ENCODE measurements at places on chromosomes 16 and 17.
A peak's percentile ranks its signal among the peaks of the same experiment; 100 is the strongest.

- DNase-seq: no peak
These were observed 327.0 kb downstream of the FOXL1 start for GRCh38 chr16:86905302-86905701.

- DNase-seq: peak; percentile 47
These were observed 736 bp downstream of the CNP start for GRCh38 chr17:41967141-41967920.

DNA sequence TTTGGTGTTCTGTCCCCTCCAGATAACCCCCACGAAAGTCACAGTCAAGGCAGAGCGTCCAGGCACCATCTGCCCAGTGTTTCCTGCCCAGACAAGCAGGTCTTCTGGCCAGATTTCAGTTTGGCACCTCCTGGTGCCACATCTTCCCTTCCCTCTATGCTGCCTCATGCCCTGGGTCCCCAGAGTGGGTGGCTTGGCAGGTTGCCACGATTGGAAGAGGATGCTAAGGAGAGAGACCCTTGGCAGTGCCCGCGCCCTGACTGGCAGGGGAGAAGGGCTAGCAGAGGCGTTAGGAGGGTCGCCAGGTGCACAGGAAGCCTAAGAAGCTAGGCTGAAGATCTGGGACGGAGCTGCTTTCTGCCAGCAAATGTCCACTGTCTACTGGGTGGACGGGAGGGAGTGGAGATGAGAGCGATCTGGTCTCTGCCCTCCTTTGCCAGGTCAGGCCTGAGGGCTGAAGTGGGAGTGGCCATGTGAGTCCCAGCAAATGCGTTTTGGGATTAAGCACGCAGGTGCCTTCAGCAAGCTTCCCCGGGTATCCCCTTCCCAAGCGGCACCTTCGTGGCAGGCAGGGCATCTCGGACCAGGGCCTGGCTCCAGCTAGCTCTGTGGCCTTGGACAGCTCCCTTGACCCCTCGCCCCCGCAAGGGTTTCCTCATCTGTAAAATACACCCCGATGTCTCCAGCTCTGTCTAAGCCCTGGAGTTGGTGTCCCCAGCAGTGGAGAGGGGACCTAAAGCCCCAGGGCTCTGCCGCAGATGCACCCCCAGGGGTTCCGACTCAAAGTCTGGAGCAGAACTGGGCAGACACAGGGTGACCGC, 13.4 kb upstream of the CD300A start:
- DNase-seq: no peak

DNA sequence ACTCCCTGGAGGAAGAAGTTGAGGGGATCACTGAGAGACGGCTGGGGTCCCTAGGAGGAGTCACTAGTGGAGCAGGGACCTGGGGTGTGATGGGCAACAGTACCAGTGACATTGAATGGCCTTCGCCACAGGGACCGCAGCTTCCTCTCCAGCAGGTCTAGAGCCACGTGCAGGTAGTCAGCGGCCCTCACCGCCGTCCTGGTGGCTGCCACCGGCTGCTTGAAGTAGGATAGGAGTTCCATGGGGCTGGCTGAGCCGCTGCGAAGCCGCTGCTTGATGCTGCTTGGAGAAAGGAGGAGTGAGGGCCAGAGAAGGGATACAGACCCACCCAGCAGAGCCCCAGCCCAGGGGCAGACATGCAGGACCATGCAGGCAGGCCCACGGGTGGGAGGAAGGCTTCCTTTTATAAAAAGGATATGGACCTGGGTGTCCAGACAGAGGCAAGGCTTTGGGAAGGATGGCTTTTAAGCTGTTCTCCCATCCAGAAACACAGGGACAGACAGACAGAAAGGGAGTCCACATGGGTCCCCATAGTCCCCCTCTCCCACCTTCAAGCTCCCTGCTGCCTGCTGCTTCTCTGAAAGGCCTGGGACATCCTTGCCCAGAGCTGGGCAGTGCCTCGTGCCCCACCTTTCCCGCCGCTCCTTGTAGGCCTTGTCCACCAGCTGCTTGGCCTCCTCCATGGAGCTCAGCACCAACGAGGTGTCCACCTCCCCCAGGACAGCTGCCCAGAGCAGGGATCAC, 827 bp downstream of the MPO start:
- no peak for DNase-seq

DNA sequence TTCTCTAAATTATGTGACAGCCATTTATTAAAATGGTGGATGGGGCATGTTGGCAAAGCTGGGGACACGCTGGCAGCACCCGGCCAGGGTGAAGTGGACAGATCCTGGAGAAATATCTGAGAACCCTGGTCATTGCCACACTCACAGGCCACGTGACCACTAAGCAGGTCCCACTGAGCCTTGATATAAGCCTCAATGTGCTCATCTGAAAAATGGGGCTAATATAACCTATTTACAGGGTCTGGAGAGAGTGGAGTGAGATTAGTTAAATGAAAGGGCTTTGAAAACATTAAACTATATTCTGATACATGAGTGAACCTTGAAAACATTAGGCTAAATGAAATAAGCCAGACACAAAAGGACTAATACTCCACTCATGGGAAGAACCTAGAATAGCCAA, 108.9 kb downstream of the RBFOX3 start:
- no peak for DNase-seq

DNA sequence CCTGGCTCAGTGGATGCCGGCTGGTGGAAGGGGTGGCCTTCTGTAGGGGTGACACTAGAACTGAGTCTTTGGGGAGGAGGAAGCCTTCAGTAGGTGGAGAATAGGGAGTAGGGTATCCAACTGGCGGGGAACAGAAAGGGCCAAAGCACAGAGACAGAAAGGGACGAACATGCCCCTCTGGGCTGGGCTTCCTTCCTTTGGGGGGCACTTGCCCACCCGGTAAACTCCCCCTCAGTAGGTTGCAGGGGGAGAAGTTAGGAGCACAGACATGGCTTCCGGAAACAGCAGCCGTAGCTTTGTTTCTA, 774 bp downstream of the ENGASE start:
- DNase-seq: peak; percentile 26

DNA sequence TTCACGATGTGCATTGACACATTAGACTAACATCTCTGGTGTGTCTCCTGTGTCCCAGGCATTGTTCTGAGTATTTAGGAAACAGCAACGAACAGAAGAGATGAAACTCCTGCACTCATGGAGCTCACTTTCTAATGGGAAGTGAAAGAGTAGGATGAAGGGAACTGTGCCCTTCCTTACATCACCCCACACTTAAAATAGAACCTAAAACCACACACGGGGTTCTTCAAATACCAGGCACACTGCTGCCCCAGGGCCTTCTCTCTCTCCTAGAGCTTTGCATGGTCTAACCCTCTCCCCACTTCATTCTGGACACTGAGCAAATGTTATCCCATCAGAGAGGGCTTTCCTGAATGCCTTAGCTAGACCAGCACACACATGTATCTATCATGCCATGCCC, 33.7 kb downstream of the TRIM25 start:
- no peak for DNase-seq

DNA sequence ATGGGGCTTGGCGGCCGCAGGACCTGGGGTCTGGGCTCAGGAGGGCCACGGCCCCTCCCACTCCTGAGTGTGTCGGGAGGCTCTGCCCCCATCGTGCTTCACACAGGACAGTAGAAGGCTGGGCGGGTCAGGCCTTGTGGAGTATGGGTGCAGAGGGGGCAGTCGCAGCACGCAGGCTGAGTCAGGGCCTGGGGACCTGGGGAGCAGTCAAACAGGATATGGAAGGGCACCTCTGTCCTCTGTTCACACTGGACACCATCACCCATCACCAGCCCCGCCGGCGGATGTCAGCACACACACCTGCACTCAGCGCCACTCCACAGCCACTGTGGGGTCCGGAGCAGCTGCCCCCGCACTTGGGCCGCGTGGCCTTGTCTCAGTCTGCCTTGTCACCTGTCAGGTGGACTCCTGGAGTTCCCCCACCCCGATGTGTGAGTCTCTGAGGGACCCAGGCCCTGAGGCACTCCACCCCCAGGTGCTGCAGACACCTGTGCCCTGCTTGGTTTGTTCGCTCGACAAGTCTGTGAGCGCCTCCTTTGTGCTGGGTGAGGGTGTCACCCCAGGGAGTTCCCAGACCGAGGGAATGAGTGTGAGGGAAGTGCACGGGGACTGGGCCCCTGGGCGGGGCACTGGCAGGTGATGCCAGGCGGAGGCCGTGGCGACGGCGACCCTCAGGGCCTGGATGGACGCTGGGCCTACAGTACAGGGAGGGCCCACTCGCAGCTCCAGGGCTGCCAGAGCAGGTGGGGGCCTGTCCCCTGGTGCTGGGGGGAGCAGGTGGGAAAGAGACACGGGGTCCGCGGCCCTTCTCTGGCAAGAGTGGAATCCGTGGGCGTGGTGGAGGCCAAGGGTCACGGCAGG, 31.7 kb downstream of the ZFPM1 start:
- no peak for DNase-seq

- no peak for DNase-seq
These were observed 167.9 kb downstream of the HS3ST4 start for GRCh38 chr16:25859645-25860044.

- no peak for DNase-seq
These were observed 112.1 kb downstream of the BANP start for GRCh38 chr16:88063211-88063773.

GRCh38 chr16:50724306-50724705, 17.6 kb upstream of the CYLD start:
- DNase-seq: peak; percentile 47

GRCh38 chr16:9351841-9352434, 260.5 kb downstream of the HAPSTR1 start:
- DNase-seq: no peak

DNA sequence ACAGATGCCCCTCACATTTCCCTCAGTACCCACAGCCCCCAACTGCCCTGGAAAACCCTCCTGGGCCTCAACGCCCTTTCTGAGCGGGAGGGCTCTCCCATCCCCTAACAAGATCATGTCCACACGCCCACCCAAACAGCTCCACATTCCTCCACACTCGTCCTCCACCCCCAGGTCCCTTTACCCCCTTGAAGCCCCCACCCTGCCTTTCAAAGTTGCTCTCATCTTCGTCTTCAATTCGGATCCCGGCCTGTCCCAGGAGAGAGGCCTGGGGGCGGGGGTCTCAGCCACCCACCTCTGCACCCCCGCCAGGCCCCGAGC, 14.3 kb downstream of the HOXB4 start:
- DNase-seq: no peak

- peak; percentile 87 for DNase-seq
These were observed at the start of gene RUNDC1 for GRCh38 chr17:42980274-42980765. Gene RUNDC1 (plus strand): TSS chr17:42980565. CDS start chr17:42980577, 12 bp downstream.

- DNase-seq: no peak
These were observed 436 bp downstream of the SHPK start for GRCh38 chr17:3635474-3636153.

DNA sequence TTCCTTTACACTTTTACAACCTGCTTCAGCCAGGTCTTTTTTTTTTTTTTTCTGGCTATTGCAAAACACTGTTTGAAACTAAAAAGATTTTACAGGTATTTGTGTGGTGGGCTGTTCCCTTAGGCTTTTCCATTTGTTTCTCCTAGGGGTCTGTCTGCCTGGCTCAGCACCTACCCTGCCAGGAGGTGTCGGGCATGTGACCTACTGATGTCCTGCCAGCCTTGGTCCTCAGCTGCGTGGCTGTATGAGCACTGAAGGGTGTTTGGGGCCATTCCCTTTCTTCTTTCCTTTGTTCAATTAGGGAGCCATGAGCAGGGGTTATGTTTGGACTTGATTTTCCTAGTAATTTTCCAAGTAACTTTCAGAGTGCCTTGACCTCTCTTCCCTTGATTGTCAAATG, 269.2 kb upstream of the SALL1 start:
- DNase-seq: no peak

DNA sequence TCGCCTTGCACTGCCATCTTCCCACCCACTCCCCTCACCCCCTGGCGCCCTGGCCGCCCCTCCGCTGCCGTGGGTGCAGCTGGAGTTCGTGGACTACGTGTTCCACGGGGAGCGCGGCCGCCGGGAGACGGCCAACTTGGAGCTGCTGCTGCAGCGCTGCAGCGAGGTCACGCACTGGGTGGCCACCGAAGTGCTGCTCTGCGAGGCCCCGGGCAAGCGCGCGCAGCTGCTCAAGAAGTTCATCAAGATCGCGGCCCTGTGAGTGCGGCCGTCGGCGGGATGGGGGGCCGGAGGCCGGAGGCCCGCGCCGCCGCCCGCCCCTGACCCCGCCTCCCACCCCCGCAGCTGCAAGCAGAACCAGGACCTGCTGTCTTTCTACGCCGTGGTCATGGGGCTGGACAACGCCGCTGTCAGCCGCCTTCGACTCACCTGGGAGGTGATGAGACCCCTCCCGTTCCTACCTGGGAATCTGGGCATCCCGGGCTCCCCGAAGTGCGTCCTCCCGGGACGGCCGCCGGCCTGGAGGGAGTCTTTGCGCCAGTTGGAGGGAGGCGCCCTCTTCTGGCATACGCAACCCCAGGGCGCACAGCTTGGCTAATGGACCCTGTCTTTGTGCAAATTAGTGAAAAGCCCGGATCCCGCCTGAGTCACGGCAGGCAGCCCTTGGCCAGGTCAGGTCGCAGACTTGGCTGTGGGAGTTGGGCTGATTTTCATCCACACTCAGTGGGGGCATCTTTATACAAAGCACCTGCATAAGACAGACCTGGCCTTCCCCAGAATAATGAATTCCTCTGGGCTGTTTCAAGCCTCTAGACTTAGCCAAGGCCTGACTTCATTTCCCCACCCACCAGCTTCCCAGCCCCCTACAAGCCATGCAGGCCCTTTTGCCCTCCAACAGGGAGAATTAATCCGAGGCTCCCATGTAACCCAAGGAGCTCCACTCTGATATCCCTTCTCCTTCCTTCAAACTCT, 14.3 kb downstream of the RAPGEFL1 start:
- DNase-seq: no peak

DNA sequence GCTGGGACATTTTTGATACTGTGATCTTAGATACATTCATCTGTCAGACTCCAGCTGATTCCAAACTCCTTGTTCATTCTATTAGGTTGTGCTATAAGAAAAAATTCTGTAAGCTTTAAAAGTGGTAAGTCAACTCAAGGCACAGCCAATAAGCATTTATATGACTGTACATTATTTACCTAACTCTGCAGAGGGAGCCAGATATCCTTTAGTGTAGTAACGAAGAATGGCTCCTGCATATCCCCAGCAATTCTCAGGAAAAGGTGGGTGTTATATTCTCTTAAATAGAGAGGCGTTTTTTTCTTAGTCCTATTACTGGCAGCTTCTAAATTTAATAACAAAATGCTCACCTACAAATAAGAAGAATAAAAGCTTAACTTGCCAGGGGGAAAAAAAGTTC, 374.3 kb upstream of the GOT2 start:
- peak; percentile 2 for DNase-seq

GRCh38 chr17:19613979-19614378, 34.6 kb upstream of the ALDH3A2 start:
- DNase-seq: no peak

All from RKO (cell line).